ENCODE measurements at places on chromosomes 6 and 20.

DNA sequence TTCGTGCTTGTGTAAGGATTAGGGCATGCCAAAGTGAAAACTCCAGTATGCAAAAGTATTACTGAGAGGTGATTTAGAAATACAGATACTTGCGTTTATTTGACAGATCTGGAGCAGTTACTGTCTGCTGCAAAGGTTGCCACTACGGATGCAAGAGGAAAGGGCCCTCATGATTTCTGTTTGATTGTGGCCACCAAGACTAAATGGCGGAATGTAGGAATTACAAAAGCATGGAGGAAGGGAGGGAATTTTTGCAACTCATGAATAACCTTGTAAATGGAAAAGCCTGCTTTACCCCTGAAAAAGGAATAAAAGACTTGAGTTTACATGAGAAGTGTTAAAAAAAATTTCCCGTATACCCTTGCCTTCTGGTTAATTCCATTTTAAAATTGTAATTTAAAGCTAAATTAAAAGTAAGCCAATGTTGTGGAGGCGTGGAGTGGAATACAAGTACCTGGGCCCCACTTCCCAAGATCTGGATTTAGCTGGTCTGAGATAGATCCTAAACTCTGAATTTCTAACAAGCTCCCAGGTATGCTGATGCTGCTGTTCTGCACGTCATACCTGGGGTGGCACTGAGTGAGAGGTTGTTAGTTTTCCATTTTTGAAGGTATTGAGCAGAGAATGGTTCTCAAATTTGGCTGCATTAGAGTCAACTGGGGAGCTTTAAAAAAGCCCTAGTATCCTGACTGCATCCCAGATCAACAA is 56.6 kb upstream of the NKX2-2 start:
- no peak for DNase-seq

DNA sequence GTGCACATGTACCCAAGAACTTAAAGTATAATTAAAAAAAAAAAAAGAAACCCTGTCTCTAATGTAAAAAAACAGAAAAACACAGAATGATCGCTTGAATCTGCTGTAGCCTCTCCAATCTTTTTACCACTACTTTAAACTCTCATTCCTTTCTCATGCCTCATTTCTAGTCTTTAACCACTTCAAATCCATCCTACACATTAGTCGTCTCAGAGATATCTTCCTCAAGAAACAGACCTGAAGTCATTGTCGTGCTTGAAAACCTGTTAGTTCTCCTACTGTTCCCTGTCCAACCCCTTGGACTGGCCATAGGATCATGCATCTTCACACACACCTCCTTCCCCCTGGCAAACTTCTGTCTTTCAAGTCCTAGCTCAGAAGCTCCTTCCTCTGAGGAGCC is 112.1 kb upstream of the BCLAF1 start:
- no peak for DNase-seq

DNA sequence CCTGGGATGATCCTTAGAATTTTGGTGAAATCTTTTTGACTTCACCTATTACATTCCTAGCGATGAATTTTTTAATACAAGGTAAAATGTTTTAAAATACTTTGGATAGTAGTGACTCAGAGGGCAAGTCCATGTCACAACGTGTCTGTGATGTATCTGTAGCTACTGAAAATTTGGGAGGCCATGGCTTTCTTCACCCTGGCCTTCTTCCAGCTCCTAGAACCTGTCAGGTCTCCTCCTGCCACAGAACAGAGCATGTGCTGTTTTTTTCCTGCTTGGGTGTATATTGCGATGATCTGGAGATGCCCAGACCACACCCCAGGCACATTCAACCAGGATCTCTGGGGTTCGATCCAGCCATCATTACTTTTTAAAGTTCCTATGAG is 194.4 kb downstream of the BTBD3 start:
- DNase-seq: no peak

DNA sequence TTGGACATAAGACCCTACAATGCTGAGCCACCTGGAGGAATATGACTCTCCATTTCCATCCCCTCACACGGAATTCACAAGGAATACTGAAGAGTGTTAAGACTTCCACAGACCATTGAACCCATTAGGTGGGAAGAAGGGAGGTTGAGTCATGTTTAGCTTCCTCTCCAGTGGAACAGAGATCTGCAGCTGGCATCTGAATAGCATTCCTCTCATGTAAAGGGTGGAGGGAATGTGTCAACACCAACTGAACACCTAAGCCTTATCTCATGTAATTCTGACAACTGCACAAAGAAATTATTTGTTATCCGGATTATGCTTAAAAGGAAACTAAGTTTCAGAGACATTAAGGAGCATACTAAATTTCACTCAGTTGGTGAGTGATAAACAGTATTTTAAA is 705.9 kb downstream of the MAFB start:
- no peak for DNase-seq

- peak; percentile 47 for DNase-seq
Measured at GRCh38 chr6:39980839-39981580, 46.7 kb upstream of the MOCS1 start.

GRCh38 chr6:74741646-74742045 is 464.2 kb downstream of the COL12A1 start:
- no peak for DNase-seq

DNA sequence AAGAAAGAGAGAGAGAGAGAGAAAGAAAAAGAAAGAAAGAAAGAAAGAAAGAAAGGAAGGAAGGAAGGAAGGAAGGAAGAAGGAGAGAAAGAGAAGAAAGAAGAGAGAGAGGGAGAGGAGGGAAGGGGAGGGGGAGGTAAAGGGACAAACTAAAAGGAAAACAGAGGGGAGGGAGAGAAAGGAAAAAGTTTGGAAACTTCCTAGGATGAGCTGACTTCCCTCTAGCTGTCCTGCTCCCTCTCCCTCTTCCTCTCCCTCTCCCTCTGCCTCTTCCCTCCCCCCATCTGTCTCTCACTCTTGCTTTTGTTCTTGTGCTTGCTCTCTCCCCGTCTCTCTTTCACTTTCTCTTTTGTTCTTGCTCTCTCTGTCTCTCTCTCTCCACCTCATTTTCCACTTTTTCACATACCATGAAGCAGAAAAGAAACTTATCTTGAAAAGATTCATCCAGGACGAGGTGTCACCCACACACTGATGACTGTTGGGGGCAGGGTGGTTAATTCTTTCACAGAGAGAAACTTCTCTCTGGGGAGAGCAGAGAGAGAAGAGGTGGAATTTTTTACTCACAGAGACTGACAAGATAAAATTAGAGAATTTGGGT is 56.4 kb upstream of the DUSP22 start:
- peak; percentile 31 for DNase-seq

DNA sequence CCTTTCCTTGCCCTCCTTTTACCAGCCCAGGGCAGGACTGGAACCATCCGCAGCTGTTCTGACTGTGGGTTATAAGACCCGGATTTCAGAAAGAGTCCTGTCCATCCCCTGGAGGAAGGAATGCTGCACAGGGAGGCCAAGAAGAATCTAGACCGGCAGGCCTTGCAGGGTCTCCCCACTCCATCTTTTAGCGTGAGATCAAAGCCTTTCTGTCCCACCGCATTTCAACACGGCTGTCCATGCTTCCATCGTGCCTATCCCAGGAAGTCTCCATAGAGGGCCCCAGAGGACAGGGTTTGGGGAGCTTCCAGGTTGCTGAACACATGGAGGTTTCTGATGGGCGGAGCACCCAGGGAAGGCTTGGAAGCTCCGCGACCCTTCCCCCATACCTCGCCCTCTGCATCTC is 79.3 kb upstream of the AGPAT4 start:
- peak; percentile 51 for DNase-seq

DNA sequence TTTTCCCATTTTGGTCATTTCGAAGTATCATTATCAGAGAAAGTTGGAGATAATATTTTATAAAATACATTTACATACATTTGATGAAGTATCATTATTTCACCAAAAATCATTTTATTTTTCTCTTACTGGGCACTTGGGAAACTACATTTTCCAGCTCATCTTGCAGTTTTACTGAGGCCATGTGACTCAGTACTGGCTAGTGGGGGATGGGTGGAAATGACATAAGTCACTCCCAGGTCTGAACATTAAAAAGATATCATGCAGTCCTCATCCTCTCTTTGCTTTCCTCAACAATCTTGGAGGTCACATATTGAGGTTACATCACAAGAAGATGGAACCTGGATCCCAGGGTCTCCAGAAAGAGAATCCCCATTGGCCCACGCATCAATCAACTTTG is 84.1 kb downstream of the CD24 start:
- no peak for DNase-seq

DNA sequence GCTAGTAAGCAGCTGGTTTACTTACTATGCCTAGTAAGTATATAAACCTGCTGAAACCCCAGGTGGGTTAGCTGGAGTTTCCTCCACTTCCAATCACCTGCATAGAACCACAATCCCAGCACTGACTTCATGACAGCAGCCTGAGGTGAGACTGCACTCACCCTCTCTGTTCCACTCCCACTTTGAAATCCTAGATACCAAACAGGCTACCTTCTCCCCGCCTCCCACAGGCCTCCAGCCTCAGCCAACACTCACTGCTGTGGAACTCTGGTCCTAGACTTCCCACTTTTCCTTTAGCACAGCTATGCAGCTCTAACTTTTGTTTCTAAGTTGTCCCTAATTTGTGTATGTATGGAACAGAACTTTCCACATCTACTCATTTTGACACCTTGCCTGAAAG is 149.7 kb upstream of the ARID1B start:
- no peak for DNase-seq

GRCh38 chr20:6142348-6142993 is 19.6 kb upstream of the FERMT1 start:
- peak; percentile 78 for DNase-seq

DNA sequence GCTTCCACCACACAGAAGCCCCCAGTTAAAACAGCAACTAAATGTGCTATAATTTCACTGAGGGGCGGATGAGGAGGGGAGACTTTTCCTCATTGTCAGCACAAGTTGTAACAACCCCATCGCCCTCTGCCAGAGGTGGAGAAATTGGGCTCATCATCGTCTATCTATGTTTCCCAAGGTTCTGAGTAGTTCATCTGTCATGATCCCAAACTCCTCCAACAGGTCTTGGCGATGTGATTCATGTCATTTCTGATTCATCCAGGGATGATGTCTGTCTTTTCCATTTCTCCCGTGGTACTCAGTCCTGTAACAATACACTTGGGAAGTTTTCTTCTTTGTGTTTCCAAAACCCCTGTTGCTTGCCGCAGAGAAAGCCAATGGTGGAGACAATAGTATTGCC is 51.0 kb downstream of the TFAP2A start:
- no peak for DNase-seq

- no peak for DNase-seq
Measured at GRCh38 chr6:108831104-108831503, 17.1 kb upstream of the ARMC2 start.

DNA sequence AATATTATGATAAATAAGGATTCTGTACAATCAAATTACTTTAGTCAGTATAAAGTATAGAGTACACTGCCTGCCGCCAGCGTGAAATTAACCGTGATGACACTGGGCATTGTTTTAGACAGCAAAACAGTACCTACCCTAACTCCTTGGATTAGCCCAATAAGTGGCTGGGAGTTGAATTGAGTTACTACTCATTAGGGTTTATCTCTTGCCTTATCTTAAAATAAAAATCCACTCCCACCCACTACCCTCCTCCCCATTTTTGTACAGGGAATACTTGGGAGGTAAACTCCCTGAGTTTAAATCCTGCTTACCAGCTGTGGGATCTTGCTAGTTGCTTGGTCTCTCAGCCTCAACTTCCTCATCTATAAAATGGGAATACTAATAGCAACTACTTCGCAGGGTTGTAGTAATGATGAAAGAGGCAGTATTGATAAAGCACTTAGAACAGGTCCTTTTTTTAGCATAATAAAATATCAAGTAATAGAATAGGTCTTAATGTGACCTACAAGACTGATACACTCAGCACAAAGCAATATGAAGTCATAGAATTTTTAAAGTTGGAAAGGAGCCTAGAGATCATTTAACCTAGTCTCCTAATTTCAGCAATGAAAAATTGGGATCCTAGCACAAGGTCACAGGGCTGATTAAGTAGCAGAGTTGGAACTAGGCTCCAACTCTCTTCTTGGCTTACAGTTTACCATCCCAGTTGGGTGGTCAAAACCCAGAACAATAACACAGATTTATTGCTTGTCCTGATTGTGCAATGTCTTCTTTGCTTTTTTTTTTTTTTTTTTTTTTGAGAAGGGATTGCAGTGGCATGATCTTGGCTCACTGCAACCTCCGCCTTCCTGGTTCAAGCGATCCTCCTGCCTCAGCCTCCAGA is 23.8 kb downstream of the PHACTR2 start:
- DNase-seq: no peak

- no peak for DNase-seq
Measured at GRCh38 chr6:86217906-86218305, 575.2 kb upstream of the SYNCRIP start.

DNA sequence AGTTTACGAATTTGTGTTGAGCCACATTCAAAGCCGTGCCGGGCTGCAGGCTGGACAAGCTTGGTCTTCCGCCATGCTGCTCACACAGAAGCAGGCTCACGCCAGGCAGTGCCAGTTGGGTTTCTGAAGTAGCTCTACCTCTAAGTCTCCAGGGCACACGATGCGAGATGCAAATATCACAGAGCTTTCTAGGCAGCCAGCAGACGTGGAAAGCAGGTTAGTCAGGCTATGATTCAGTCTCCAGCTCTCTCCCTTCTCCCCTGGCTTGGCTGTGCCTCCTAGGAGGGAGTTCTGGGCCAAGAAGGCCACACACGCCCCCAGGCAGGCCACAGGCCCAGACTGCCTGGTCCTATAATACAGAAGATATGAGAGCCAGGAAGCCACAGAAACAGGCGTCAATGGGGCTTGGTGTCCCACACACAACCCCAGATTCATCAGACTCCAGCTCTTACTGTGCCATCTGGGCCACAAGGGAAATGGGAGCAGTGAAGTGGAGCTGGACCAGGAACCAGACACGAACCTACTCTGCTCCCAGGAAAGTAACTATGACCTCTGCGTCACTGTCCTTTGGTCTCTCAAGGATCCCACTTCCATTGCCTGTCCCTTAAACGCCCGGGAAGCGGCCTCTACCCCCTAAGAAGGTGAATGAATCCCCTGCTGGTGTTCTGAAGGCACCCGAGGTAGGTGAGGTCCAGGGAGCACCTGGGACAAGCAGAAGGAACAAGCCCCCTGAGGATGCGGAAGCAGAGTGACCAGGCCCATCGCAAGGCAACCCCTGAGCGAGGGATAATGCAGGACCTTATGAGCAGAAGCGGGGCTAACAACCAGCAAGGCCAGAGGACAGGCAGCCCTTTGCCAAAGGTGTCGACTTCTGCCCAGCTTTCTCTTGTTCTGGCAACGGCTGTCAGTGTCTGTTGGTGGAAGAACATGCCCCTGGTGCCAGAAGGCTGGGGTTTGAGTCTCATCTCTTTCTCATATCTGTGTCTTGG is 61.2 kb downstream of the GFOD1 start:
- DNase-seq: no peak

DNA sequence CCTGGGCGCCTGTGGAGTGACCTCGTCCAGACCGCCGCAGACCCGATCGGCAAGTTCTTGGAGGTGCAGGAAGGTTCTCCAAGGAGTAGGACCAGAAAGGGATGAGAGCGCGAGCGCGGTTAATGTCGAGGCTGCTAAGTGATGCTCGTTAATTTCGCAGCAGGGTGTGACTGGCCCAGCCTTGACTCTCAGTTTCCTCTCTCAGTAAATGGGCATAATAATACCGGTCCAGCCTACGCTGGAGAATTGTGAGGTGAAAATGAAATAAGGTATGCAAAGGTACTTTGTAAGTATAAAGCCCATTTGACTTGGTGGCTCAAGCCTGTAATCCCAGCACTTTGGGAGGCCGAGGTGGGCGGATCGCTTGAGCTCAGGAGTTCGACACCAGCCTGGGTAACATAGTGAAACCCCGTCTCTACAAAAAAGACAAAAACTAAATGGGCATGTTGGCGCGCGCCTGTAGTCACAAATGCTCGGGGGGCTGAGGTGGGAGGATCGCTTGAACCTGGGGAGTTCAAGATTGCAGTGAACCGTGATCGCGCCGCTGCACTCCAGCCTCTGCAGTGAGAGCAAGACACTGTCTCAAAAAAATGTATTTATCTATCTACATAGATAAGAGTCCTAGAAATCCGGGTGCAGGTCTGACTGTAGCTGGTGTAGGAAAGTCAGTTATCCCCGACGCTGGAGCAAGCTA is 634 bp upstream of the BTBD9 start:
- DNase-seq: peak; percentile 80
